T1000 (cell line): ENCODE measurements at places on chromosomes 5 and 9.

- no peak for DNase-seq
Observed at GRCh38 chr9:105050296-105050695, 122.3 kb upstream of the ABCA1 start.

DNA sequence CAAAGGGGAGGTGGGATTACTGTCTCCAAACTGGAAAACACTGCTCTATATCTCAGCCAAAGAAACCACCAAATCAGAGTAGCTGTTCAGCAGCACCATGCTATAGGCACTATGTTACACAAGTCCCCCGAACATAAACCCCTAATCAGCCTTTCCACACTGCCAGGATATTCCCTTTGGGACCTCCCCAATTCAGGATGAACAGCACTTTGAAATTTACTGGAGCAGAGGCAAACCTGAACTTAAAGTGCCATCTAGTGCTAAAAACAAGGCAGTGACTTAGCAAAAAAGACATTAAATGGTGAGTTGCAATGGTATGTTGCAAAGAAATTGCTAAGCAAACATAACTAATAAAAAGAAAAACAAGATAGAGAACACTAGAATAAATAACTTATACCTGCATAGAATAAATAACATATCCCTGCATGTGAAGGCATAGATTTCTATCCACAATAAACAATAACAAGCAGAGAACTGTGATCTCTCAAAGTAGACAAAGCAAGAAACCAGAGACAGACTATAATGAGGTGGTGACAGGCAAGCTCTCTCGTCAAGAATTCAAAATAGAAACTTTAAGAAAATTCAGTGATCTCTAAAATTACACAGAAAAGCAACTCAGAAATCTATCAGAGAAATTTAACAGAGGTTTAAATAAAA lies 584.4 kb upstream of the ACO1 start:
- no peak for DNase-seq

- DNase-seq, result no peak
Observed at GRCh38 chr9:2321523-2322148, 300.0 kb upstream of the VLDLR start.

DNA sequence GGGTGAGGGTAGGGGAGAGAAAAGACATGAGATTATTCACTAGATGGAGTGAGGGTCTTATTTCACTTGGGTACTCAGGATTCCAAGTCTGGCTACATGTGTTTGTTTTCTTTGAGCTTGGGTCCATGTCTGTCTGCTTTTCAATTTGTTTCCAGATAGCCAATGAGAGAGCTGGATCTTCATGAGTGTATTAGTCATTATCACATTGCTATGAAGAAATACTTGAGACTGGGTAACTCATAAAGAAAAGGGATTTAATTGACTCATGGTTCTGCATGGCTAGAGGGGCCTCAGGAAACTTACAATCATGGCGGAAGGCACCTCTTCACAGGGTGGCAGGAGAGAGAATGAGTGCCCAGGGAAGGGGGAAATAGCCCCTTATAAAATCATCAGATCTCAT lies 196.8 kb upstream of the TRIM32 start:
- DNase-seq, result no peak

GRCh38 chr9:124022201-124023121 lies 10.9 kb downstream of the LHX2 start:
- no peak for DNase-seq

- no peak for DNase-seq
Observed at GRCh38 chr5:9653811-9654210, 23.7 kb upstream of the TAS2R1 start.

- DNase-seq, result no peak
Observed at GRCh38 chr5:76804266-76804665, 14.6 kb upstream of the F2RL1 start.

DNA sequence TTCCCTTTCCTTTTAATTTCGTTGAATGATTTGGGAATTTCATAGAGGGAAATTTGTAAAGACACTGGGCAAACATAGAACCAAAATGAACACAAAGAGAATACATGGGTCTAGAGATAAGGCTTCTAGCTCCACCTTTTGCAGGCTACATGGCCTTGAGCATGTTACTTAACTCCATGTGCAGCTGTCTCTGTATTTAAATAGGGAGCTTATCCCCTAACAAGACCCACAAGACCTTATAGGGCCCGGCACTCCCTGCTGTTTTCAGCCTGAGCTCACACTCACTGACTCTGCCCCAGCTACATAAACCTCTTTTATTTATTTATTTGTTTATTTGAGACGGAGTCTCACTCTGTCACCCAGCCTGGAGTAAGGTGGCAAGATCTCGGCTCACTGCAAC lies 30.6 kb upstream of the TLE1 start:
- DNase-seq, result no peak

GRCh38 chr9:127393645-127394044 lies 3.3 kb upstream of the SLC2A8 start:
- DNase-seq, result no peak

DNA sequence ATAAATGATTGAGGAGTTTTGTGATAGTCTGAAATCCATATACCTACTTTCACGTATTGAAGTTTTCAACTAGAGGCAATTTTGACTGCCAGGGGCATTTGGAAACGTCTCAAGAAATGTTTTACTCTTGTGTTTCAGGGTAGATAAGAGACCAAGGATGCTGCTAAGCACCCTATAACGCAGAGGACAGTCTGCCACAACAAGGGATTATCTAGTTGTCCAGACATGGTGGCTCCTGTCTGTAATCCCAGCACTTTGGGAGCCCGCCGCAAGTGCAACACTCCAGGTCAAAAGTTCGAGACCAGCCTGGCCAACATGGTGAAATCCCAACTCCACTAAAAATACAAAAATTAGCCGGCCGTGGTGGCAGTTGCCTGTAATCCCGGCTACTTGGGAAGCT lies 133.7 kb upstream of the CCNG1 start:
- DNase-seq, result no peak

- DNase-seq, result no peak
Observed at GRCh38 chr5:89604342-89604741, 721.4 kb upstream of the MEF2C start.

GRCh38 chr5:11037080-11037479 lies 276.0 kb upstream of the DAP start:
- DNase-seq, result no peak

GRCh38 chr5:9652295-9652694 lies 22.1 kb upstream of the TAS2R1 start:
- DNase-seq, result no peak

DNA sequence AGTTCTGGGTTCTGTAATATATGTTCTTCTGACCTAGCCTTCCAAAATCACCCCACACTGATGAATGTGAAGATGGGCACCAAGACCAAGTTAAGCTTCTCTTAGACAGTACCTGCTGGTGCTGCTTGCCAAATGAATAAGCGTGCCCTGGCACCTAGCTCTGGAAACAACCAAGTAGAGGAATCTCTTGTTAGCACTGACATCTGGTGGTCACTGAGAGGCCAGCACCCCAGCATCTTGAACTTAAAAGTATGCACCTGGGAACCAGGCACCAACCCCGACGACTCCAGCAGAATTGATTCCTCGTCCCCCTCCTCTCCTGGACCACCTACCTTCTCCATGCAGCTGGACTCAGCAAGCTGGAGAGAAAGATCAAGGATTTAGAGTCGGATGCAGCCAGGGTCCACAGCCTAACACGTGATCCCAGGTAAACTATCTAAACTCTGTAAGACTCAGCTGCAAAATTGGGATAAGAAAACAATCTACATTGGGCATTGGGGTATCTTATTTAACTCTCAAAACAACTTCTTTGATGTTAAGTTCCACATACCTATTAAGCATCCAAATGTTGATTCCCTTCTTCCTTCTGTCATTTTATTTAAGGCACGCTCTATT lies 89.8 kb downstream of the SLC1A3 start:
- peak; percentile 41 for DNase-seq

- DNase-seq, result no peak
Observed at GRCh38 chr5:132484391-132484725, 6.2 kb downstream of the IRF1 start.

GRCh38 chr5:141976176-141976575 lies 7.3 kb downstream of the RNF14 start:
- DNase-seq, result no peak

GRCh38 chr9:68416936-68417564 lies 60.6 kb downstream of the PGM5 start:
- no peak for DNase-seq

- no peak for DNase-seq
Observed at GRCh38 chr5:117738571-117738970, 1163.9 kb upstream of the SEMA6A start.

DNA sequence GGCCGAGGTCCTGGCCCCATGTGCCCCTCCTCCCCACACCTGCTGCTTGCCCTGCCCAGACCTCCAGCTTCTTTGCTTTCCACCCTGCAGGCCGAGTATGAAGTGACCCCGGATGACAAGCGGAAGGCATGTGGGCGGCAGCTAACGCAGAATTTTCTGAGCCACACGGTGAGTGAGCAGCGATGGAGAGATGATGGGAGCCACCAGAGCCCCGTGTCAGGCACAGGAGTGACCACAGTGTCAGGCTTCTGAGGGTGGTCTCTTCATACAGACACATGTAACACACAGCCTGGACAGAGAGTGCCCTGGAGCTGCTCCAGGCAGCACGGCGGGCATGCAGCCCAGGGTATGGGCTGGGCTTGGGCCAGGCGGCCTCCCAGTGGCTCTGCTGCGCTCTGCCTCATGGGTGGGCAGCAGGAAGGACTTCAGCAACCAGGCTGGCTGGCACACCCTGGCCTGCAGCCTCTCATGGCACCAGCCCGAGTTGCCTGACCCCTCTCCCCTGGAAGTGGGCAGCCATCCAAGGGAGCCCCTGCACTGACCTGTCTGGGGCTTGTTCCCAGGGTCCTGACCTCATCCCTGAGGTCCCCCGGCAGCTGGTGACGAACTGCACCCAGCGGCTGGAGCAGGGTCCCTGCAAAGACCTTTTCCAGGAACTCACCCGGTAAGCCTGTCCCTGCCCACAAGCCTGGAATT lies 5.8 kb downstream of the GRK6 start:
- DNase-seq, result no peak

DNA sequence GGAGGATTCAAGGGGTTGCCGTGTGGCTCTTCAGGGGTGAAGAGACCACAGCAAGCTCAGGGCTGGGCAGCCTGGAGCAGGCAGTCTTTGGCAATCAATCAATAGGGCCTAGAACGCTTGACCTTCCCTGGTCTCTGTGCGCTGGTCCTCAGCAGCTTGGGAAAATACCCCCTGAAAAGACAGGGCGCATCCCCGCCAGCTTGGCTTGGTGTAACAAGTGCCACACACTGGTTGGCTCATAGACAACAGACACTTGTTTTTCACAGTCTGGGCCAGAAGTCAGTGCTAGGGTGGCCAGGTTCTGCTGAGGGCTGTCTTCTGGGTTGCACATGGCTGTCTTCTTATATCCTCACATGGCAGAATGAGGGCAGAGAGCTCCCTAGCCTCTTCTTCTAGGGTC lies 141.1 kb downstream of the HSD17B3 start:
- DNase-seq, result no peak

- peak; percentile 7 for DNase-seq
Observed at GRCh38 chr5:139808481-139809330, 13.1 kb downstream of the PSD2 start.

DNA sequence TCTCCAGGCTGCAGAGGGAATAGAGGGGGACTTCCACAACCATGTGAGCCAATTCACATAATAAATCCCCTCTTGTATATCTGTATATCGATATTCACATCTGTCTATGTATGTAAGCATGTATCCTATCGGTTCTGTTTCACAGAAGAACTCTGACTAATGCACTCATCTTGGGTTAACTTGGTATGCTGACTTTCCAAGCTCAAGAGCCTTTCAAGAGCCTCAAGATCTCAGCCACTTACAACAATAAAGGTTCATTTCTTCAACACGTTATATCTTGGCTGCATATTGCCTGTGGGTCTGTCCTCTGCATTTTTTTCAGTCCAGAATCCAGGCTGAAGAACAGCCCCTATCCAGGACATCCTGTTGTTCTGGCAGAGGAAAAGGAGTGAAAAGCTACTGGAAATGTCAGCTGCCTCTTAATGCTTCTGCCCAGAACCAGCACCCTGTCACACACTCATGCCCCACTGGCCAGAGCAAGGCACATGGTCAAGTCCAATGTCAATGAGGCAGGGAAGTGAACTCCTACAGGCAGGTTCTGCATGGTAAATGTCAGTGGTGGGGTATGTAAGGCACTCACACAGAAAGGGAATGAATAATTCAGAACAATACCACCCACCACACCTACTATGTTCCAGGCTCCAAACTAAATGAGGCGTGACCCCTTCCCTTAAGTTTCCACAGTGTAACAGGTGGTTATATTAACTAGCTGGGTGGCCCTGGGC lies 91.6 kb upstream of the ICE1 start:
- DNase-seq, result no peak

DNA sequence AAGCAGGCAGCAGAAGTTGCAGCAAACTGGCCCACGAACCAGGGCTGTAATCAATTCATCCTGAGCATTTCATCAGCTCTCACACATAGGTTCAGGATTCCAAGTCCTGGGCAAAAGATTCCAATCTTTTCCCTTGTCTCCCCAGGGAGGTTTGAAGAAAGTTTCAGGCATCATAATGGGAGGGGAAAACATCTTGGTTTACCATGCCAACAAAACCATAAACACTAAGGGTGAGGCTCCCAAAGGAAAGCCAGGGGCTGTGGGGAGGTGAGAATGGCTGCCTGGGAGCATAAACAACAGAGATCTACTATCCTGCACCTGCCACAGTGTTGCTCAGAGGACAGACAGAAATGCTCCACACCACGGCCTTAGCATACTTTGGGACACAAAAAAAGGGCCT lies 94.6 kb downstream of the SH3TC2 start:
- DNase-seq, result no peak

- no peak for DNase-seq
Observed at GRCh38 chr5:139806111-139806510, 10.5 kb downstream of the PSD2 start.

- DNase-seq, result no peak
Observed at GRCh38 chr9:77769246-77769645, 121.1 kb upstream of the GNA14 start.

DNA sequence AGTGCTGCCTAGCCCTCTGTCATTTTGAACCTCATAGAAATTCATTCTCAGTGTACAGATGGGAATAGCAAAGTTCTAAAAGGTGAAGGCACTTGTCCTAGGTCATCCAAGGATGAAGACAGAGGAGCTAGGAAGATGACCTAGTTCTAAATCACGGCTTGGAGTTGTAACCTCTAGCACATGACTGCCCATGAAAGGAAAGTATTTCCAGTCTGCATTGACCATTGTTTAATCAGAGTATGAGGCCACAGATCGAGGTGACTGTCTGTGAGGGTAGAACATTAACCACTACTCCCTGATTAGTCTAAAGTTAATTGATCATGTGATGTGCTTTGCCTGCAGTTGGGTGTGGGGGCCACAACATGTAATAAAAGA lies 674 bp upstream of the TNFSF15 start:
- DNase-seq, result no peak

- DNase-seq, result no peak
Observed at GRCh38 chr9:85163825-85164224, 494.3 kb downstream of the NTRK2 start.

GRCh38 chr5:26582350-26583045 lies 455.9 kb downstream of the CDH9 start:
- DNase-seq, result no peak

GRCh38 chr5:3350781-3351180 lies 244.9 kb upstream of the IRX1 start:
- no peak for DNase-seq
